ENCODE measurements at places on chromosomes 16 and 17.

GRCh38 chr17:73396431-73397277, 84.9 kb upstream of the CDC42EP4 start:
- no peak for DNase-seq

DNA sequence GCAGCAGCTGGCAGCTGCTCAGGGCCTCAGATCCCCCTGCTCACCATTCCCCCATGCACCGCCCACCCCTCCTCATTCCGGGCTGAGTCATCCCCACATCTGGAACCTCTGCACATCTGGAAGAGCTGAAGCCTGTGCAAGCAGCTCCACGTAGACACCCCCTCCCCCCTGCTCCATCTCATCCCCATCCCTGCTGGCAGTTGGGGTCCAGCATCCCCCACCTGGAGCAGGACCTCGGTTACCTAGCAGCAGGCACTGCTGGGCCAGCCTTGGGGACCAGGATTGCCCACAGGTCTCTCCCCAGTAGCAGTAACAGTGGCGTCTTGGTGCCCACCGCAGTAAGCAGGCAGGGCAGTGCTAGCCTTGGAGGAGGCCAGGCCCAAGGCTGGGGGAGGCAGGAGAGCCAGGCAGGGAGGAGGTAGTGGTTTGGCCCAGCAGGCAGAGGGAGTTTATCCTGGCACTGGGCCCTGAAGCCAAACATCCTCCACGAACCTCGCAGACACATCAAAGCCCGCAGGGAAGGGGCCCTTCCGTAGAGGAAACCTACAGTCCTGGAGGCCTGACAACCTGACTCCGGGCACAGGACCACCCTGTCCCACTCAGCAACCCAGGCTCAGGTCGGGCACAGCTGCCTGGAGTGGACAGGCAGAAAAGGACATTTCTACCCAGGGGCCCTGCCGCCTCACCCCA, 7.7 kb upstream of the TMEM92 start:
- no peak for DNase-seq

GRCh38 chr17:68840073-68840472, 115.1 kb downstream of the ABCA8 start:
- no peak for DNase-seq

DNA sequence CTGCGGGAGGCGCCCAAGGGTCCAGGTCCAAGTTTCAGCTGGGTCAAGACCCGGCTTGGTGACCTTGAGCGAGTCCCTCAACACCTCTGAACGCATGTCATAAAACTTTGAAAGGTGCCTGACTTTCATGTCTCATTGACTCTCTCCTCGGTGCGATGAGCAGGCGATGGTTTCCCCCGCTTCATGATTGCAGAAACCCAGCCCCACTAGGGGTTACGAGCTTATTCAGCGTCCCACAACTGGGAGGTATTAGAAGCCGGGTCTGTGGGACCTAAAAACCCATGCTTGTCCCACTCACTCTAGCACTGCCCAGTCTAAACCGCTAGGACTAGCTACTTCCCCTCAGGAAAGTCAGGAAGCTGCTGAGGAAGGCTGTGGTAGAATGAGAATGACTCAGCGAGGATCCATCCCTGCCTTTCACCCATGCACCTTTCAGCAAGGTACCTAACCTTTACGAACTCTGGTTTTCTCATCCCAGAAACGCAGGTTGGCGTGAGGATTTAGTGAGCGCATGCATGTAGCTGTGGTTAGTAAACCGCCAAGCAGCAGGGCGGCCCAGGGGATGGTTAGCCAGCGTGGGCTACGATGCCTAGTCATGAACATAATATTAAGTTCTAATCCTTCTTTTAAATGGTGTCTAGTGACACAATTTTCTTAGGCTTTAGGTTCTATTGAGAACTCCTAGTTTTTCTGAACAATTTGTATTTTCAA, 26.2 kb upstream of the RFFL start:
- DNase-seq: peak; percentile 89

DNA sequence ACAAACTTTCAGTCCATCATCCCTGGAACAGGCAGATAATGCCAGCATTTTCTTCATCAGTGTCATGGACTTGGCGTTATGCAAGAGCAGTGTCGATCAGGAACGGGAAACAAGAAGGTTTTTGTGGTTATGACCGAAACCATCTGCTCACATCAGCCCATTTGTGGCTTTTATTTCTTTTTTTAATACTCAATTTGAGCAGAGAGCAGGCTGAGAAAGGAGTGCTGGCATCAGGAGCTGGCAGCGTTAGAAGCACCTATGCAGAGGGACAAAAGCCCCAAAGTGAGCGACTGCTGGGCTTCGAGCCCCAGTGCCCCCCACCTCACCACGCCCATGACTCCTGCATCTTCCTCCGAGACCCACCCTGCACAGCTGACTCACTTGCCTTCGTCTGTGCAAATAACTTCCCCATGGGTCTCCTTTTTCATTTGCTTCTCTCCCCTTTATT, 16.2 kb upstream of the CD300E start:
- no peak for DNase-seq

All from mesendoderm (in vitro differentiated cells).